ENCODE measurements at places on chromosomes 12 and 14. TPM values are rescaled to one million over a fixed set of nuclear protein-coding genes. Genes with fewer than 3 reads are reported as not detected.

Gene IAPP
- not detected for total RNA-seq

Gene KRT75
- total RNA-seq, result not detected

Gene PLEKHD1
- 0.55 TPM for total RNA-seq

Gene CTSG
- 0.99 TPM for total RNA-seq

GRCh38 chr14:50528000-50528399 is 4.4 kb downstream of the MAP4K5 start:
- DNase-seq, result no peak
- no peaks in the 10 kb centered on the region for H3K36me3 ChIP-seq
- H3K4me1 ChIP-seq, result peaks cover 58% of the 10 kb centered on the region
- H3K27me3 ChIP-seq, result no peaks in the 10 kb centered on the region
- H3K4me3 ChIP-seq, result no peak overlapping the region

GRCh38 chr14:55957950-55958349 is 160.3 kb upstream of the PELI2 start:
- H3K4me1 ChIP-seq, result no peaks in the 10 kb centered on the region
- H3K27me3 ChIP-seq, result no peaks in the 10 kb centered on the region
- DNase-seq, result no peak
- no peak overlapping the region for H3K27ac ChIP-seq

- no peaks in the 10 kb centered on the region for H3K36me3 ChIP-seq
- no peak overlapping the region for H3K27ac ChIP-seq
- H3K27me3 ChIP-seq, result no peaks in the 10 kb centered on the region
- no peak overlapping the region for H3K4me3 ChIP-seq
- H3K4me1 ChIP-seq, result no peaks in the 10 kb centered on the region
Measured at GRCh38 chr12:87728931-87729593, 300.1 kb downstream of the C12orf50 start.

DNA sequence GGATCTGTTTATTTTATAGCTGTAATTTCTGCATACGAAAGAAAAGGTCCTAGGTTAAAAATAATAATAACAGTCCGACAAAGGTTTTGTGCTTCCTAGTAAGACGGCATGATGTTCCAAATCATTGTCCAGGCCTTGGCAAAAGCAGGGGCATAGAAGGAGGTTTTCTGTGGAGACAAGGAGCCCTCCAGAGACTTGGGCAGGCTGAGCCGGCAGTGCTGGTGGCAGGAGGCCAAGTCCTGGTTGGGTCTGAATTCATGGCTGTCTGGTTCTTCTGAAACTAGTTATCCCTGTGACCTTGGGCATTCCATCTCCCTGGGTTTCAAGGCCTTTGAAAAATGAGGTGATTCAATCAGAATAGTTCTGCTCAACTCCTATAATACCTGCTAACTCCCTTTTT is 44.0 kb downstream of the KCNK13 start:
- H3K36me3 ChIP-seq, result no peaks in the 10 kb centered on the region
- no peak for DNase-seq
- H3K27ac ChIP-seq, result no peak overlapping the region
- no peaks in the 10 kb centered on the region for H3K27me3 ChIP-seq

Measured in sigmoid colon (tissue), 7 donors.